ENCODE measurements at places on chromosomes 11 and 22.

DNA sequence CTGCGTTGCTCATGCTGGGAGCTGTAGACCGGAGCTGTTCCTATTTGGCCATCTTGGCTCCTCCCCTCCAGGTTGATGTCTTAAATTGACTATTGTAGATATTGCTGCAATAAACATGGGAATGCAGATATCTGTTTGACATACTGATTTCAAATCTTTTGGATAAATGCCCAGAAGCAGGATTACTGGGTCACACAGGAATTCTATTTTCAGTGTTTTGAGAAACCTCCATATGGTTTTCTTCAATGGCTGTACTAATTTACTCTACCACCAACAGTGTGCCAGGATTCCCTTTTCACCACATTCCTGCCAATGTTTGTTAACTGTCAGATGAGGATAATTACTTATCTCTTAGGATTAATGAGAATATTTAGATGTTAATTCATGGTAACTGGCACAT lies 467.0 kb downstream of the LUZP2 start:
- DNase-seq, result peak; percentile 27

DNA sequence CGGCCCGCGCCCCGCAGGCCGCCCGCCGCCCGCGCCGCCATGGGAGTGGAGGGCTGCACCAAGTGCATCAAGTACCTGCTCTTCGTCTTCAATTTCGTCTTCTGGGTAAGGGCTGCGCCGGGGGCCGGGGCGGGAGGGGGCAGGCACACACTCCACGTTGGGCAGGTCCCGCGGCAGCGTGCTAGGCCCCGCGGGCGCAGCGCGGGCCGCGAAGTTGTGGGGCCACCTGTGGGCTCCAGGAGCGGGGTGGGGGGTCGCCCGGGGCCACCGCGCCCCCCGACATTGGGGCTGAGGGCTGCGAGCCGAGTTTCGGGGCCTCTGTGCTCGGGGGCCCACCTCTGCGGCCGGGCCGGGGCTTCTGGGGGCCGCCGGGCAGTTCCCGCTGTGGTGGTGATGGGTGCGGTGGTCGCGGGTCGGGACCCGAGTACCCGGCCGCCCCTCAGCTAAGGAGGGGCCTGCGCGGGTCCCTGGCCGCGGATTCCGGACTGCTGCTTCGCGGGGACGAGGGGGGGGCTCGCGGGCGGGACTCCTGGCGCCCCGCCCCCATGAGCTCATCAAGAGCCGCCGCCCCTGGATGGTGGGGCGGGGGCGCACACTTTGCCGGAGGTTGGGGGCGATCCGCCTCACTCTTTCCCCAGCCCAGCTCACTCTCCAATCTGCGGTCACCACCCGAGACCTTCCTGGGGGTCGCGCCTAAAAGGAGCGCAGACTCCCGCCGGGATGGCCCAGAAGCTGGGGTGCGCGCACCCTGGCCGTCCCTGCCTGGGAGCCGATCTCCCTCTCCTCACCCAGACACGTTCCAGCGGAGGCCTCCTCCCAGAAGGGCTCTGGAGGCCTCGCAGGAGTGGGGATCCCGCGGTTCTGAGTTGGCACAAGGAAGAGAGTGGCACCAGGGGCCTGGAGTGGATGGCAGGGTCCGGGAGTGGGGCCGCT lies 667 bp downstream of the CD81 start:
- DNase-seq, result no peak

DNA sequence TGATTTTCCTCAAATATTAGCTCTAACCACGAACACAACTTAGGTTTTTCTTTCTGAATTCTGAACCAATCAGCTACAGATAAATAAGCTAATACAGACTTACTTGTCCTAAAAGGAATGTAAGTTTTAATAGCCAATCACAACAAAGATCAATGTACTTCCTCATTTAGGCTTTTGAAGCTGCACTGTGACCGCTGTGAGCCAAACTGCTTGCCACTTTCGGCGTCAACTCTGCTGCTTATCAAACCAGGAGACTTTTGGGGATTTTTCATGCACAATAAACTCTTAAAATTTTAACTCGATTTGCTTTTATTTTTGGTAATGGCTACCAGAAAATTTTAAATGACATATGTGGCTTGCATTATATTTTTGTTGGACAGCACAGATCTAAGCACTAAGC lies 92.5 kb downstream of the TMPRSS5 start:
- DNase-seq, result no peak

DNA sequence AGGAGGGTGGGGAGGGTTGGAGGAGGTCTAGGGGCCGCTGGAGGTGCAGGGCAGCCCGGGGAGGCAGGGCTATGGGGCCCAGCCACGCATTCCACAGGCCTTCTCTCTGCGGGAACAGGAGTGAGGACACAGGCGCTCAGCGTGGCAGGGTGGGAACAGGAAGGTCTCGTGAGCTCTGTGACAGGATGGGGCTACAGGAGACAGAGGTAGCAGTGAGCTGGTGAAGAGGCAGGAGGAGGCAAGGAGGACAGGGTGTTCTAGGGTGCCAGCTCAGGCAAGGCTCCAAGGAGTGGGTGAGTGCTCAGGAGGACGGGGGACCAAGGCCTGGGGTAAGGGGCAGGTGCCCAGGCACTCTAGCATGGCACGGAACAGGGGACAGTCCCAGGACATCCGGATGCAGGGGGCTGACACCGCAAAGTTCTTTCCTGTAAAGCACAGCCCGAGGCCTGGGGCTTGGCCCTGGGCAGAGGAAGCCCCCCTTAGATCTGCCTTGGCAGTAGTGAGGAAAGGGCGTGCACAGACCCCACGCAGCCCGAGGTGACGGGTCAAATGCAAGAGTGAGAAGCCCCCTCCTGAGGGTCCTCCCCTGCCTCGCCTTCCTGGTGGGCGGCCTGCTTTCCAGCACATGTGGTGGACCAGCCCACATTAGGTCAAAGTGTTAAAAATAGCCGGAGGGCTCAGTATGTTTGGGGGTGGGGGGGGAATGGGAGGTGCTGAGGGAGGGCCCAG lies 4.7 kb upstream of the NEAT1 start:
- no peak for DNase-seq

- no peak for DNase-seq
These were observed 16.6 kb upstream of the AMPD3 start for GRCh38 chr11:10438458-10438857.

GRCh38 chr11:27040302-27041115 lies at the start of gene BBOX1:
TSS of gene BBOX1 (plus strand) at chr11:27040815. CDS start at chr11:27055431, 14,616 bp downstream.
- DNase-seq, result no peak

- DNase-seq, result no peak
These were observed 42.5 kb downstream of the CEP57 start for GRCh38 chr11:95832763-95833162.

DNA sequence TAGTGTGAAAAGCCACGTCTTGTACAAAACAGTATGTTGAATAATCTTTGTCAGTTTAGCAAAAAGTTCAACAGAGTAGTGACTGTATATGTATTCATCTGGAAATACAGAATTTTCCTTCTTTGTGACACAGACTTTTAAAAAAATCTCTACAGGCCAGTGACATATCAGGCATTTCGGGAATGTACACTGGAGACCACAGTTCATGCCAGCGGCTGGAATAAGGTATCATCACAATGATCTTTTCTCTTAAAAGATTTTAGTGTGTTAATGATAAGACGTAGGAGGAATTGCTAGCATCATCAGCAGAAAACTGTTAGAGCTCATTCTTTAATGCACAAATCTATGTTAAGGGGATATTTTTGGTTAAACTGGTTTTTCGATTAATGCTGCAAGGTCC lies 57.4 kb downstream of the BCL2L13 start:
- DNase-seq, result no peak

DNA sequence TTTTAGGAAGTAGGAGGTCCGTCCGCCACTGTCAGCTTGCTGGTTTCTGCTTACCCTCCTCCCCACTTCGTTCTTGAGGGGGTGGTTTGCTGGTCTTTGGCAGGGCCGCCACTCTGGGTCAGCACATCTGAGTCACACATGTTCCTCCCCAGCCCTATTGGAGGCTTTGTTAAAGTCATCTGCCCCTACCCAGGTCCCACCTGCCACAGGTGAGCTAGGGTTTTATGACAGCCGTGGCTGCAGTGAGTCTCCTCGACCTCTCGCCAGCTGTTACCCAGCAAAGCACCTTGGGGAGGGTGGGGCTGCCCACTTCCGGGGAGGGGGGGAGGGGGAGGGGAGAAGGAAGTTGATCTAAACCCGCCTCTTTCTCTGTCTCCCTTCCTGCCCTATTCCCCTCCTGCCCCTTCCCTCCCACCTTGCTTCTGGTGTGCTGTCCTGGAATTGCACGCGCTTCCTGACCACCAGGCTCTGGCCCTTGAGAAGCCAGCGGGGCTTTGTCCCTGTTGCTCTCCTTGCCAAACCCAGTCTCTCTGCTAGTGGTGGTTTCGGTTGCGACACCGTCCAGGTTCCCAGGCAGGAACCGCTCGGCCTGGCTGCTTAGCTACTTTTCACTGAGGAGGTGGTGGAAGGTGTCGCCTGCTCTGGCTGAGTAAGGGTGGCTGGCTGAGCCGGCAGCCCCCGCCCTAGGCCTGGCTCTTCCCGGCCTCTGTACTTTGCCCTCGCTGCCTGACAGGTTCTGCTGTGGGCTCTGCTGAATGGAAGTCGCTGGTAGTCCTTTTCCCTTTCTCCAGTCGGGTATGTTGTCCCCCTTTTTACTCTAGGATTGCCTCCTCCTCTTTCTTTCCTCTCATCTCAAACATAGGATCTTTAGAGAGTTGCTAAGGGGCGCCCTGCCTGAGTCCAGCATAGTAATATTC lies 28.5 kb downstream of the RCOR2 start:
- DNase-seq, result no peak

GRCh38 chr11:2404735-2405196 lies 4.2 kb downstream of the TSSC4 start:
- no peak for DNase-seq

DNA sequence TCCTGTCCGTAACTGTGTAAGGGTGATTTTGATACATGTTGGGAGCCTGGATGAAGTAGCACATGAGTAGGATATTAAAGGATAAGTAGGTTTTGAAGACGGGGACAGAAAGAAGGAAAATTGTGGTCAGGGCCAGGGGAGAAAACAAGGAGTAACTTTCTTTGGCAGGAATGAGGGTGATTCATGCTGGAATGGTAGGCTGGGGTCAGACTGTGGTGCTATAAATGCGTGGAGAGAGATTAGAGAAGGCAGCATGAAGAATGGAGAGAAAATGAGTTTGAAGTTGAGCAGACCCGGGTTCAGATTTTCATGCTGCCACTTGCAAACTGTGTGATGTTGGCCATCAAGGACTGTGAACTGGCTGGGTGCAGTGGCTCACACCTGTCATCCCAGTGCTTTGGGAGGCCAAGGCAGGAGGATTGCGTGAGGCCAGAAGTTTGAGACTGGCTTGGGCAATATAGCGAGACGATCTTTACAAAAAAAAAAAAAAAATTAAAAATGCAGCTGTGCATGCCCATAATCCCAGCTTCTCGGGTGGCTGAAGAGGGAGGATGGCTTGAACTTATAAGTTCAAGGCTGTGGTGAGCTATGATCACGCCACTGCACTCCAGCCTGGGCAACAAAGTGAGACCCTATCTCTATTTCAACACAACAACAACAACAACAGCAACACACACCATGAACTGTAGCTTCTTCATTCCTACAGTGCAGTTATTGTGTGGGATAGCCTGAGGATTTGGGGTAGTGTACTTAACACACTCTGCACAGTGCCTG lies 22.3 kb downstream of the ZBTB16 start:
- DNase-seq, result no peak

DNA sequence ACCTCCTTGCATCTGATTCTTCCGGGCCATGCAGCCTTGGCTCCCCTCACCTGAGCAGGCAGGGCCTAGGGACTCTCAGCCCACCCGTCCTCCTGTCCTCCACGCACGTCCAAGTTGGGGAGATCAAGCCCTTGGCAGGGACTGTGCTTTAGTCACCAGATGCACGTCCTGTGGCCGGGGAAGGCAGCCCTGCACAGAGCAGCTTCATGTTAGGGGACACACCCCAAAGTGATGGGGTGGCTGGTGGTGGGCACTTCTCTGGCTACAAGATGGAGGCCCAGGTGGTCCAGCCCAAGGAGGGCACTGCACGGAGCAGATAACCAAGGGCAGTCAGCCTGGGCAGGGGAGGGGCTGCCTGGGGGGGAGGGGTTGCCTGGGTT lies 1.2 kb downstream of the MUC5B start:
- DNase-seq, result no peak

Data from non-pigmented ciliary epithelial cell (primary cell).